RWPE2 (cell line): ENCODE measurements at places on chromosomes 3 and 15.

GRCh38 chr3:70531063-70531657 lies 218.7 kb upstream of the MDFIC2 start:
- DNase-seq = no peak

GRCh38 chr3:11641316-11641682 lies 2.4 kb downstream of the VGLL4 start:
- no peak for DNase-seq

DNA sequence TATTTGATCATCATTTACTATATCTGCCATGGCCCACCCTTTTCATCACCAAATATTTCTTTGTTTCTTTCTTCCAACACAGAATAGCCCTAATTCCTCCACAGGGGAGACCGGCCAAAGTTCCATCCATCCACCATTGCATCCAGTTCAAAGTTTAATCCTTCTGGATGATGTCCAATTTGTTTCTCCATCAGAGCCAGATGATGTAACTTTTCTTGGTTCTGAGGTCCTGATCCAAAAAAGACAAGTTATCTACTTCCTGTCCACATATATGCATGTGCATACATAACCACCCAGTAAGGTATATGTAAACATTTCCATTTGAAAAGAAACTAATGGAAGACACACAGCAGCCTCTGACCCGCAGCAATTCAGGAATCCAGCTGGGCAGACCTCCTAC lies 237.3 kb downstream of the SHOX2 start:
- no peak for DNase-seq

DNA sequence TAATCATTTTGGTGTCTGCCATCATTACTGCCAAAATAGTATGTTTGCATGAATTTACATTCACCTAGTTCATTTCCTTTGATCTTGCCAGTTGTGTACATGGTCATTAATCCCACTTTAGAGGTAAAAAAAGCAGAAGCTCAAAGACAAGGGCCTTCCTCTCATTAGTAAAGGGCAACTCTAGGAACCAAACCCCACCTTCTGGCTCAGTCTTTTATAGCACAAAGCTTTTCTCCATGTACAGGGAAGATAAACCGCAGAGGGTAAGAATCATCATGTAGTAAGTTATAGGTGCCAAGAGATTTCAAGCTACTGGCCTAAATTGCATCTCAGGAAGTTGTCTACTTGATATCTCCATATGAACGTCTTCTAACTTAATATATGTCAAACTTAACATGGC lies 19.3 kb upstream of the SPG21 start:
- no peak for DNase-seq

GRCh38 chr3:161296814-161297213 lies 74.5 kb downstream of the SPTSSB start:
- DNase-seq = no peak

- DNase-seq = no peak
These were observed 7.2 kb upstream of the TUSC7 start for GRCh38 chr3:116702334-116702733.

DNA sequence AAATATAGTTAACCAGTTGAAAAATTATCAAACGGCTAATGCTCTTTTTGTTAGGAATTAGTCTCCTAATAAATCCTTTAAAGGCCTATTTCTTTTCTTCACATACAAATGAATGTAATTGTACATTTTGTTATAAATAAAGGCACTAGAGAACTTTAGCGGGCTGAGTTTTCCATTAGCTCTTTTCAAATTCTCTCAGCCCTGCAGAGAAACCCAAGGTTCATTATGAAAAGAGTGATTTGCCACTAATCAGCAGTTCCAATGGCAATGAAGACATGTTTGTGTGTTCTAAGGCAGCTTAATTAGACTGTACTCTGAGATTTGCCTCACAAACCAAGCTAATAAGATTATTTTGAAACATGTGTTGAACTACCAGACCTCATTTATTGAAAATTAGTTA lies 64.6 kb upstream of the P2RY1 start:
- no peak for DNase-seq

GRCh38 chr15:80744826-80745225 lies 34.3 kb upstream of the CEMIP start:
- no peak for DNase-seq

DNA sequence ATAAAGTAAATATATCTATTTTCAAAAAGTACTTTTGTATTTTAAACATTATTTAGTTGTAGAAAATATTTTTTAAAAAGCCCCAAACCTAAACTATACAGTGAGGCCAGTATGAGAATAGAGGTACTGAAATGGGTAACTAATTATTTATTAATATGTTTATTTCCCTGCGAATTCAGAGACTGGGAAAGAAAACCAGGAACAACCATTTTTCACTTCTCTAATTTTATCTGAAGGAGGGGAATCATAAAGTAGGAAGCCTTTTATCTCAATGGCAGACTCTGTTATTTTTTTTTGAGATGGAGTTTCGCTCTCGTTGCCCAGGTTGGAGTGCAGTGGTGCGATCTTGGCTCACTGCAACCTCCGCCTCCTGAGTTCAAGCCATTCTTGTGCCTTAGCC lies 63.6 kb upstream of the TRAK1 start:
- DNase-seq = no peak

DNA sequence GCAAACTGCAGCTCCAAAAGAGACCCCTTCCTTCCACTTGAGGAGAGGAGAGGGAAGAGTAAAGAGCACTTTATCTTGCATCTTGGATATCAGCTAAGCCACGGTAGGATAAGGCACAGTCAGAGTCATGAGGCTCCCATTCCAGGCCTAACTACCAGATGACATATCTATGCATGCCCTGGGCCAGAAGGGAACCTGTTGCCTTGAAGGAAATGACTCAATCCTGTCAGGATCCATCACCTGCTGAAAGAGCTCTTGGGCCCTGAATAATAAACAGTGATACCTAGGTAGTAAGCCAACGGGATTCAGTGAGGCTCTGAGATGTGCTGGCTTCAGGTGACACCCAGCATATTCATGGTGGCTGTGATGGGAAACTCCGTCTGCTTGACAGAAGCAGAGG lies 118.5 kb upstream of the EPHA3 start:
- DNase-seq = no peak

GRCh38 chr3:161337311-161337710 lies 34.0 kb downstream of the SPTSSB start:
- DNase-seq = no peak

DNA sequence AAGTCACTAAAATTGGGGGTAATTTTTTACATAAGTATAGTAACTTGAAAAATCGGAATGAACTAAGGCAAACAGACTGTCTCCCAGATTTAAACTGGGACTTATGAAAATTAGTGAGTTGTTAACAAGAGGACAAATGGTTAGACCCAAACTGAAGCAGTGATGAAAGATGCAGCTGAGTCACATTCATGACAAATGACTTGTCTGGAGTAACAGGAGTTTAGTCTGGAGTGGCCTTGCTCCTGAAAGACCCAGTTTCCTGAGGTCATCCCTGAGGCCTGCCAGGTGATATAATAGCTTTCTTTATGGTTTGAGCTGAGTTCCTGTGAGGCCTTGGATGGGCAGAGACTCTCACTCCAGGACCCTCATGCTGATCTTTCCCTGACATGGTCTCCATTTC lies 9.6 kb upstream of the CTDSPL start:
- no peak for DNase-seq

- DNase-seq = no peak
These were observed 170.4 kb downstream of the KLHL25 start for GRCh38 chr15:85624291-85624801.

DNA sequence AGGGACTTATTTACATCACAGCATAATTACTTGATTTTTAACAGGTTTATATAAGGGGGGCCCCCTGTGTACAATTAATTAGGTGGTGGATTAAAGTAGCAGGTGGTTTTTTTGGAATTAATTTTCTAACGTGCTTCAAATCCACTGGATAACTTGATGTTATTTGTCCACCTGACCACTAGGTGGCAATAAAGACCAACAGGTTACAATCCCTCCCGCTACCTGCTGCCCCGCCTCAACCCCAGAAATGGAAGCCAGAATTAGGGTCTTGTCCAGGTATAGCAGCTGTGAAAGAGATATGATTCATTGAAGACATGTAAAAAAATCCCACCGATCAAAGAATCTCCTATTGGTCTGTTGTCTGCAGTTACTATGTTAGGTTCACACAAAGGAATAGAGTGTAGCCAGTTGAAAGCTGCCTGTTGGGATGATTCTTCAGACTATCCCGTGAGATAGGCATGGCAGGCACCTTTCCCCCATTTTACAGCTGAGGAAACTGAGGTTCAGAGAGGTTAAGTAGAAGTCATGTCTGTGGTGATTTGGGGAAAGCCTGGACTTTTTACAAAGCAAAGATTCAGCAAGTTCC lies 44.0 kb downstream of the MFSD1 start:
- no peak for DNase-seq

GRCh38 chr15:92636401-92636907 lies 19.1 kb downstream of the FAM174B start:
- DNase-seq = peak; percentile 63

DNA sequence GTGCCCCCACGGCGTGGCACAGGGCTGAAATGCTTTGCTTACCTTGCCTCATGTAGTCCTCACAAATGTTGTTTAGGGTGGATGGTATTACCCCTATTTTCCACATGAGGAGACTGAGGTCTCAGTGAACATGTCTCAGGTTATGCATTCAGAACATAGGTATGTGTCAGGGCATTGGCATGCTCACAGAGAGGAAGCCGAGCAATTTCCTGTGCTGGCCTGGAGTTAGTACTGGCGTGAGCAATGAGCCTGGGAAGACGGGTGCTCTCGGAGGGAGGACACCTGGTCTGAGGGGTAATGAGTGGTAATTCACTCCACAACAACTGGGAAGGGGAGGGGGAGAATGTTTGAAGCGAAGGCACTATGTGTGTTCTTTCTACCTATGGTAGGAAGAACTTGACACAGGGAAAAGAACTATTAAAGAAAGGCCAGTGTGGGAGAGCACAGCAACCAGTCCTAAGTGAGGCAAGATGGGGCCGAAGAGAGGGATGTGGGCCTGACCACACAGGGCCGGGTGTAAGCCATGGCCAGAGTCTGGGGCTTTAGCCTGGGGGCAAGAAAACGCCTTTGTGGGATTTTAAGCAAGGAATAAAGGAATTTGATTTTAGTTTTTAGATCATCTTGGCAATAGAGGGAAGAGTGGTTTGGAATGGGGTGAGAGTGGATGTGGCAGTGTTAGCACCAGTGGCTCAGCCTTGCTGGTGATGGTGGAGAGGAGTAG lies 4.9 kb upstream of the FAM131A start:
- DNase-seq = peak; percentile 86

- DNase-seq = no peak
These were observed 28.5 kb downstream of the MFSD1 start for GRCh38 chr3:158830391-158830790.

DNA sequence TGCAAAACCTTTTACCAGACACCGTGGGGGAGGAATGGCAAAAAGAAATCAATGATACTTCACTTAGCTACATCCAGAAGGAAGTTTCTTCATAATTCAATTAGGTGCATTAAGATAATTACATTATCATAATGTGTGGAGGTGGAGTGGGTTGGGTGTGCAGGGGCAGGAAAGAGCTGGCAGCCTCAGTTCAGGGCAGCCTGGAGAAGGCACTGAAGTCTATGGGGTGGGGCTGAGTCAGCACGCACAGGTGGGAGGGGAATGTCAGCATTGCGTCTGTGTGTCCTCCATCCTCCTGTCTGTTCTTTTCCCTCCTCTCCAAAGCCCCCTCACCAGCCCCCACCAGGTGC lies 278.8 kb downstream of the GABRG3 start:
- no peak for DNase-seq

GRCh38 chr15:39096608-39097205 lies 484.2 kb upstream of the THBS1 start:
- DNase-seq = no peak

DNA sequence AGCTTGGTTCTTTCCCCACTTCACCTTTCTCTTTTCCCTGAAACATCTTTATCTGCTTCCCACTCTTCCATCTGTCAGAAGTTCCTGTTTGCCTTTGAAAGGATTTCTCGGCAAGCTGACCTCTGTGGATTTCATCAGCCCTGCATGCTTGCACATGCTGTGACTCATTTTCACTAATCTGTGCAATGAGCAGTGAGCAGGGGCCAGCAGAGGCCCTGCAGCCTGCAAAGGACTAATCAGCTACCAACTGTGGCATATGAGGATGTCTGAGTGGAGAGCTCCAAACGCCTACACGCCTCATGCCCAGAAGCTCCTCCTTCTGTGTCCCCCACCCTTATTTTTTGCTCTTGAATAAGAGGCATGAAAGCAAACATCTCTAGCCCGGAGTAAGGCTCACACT lies 333.0 kb upstream of the SEMA6D start:
- no peak for DNase-seq

GRCh38 chr15:72237029-72237852 lies 6.3 kb upstream of the PKM start:
- peak; percentile 97 for DNase-seq

GRCh38 chr15:50876989-50877360 lies 31.5 kb upstream of the AP4E1 start:
- DNase-seq = no peak

DNA sequence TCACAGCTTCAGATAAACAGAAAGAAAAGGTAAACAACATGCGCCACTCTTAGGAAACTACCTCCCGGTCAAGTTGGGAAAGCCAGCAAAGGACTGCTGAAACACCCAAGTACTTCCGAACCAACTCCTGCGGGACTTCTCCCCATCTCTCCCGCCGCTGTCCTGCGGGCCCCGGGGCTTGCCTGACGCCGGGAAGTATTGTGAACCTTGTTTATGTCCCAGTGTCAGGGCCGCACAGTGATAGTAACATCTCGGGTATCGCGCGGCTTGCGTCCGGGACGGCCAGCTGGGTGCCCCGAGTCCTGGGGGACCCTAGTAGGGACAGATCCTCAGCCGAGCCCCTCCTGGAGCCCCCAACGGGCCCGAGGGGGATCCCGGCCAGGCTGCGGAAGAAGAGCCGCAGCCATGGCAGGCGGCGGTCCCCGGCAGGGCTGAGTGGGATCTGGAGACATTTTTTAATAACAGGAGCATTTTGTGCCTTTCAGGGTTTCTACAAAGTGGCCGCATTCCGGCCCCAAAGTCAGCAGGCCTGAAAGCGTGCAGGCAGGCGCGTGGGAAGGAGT lies 756 bp downstream of the CLPX start:
- DNase-seq = no peak

- peak; percentile 58 for DNase-seq
These were observed 237.8 kb upstream of the UBE2E1 start for GRCh38 chr3:23567917-23568316.

DNA sequence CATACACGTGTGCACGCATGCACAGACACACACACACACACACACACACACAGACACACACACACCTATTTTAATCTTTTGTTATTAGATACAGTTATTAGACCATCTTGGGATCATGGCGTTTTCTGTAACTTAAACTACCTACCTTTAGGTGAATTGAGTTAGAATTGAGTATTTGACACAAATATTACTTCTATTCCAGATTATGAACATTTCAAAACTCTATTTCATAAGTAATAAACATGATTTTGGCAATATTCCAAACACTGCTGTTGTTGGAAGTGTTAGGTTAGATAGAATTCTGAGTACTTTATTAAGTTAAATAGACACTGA lies 65.6 kb downstream of the GLCE start:
- no peak for DNase-seq

GRCh38 chr3:42728668-42729364 lies 26.2 kb upstream of the HHATL start:
- DNase-seq = no peak
